Kidney (tissue), 22 donors: ENCODE measurements at places on chromosomes 12 and 14. TPM values are rescaled to one million over a fixed set of nuclear protein-coding genes. Genes with fewer than 3 reads are reported as not detected.

DNA sequence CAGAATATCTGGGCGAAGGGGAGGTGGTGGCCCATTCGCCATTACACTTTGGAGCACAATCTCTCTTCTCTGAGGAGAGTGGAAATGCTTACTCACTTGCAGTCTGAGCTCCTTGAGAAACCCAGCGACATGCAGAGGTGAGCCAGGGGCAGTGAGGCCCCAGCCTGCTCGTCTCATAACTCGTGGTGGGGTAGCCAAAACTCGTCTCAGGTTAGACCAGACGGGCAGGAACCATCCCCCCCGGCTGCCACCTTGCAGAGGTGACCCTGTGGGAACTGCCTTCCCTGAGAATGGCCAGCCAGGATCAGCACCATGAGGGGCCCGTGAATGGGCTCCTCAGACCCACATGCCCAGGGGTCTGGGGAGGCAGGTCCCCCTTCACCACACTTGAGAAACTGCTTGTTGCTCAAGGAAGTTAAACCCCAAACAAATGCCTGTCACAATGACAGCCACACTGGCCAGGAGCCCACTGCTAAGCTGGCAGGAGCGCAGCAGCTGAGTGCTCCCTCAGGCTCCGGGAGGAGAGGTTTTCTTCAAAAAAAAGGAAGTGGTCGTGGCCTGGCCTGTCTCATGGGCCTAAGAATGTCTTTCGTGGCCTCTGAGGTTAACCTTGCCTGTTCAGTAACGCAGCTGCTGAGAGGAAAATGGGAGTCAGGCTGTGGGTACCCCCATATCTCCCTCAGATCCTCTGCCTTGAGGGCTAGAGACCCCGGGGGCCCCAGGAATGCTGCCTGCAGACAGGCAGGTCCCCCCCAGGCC, 9.2 kb upstream of the ALDH2 start:
- DNase-seq, result no peak

- DNase-seq, result peak; percentile 58
Observed at GRCh38 chr14:103594265-103594664, 31.5 kb downstream of the COA8 start.

Gene FSCB
- not detected for polyA plus RNA-seq

Gene TSPAN19
- polyA plus RNA-seq, result 1.3 TPM
